NCI-H1930 (cell line): ENCODE measurements at places on chromosomes 12 and 14.

GRCh38 chr12:52811191-52812072, 2.5 kb downstream of the KRT4 start:
- DNase-seq, result no peak

DNA sequence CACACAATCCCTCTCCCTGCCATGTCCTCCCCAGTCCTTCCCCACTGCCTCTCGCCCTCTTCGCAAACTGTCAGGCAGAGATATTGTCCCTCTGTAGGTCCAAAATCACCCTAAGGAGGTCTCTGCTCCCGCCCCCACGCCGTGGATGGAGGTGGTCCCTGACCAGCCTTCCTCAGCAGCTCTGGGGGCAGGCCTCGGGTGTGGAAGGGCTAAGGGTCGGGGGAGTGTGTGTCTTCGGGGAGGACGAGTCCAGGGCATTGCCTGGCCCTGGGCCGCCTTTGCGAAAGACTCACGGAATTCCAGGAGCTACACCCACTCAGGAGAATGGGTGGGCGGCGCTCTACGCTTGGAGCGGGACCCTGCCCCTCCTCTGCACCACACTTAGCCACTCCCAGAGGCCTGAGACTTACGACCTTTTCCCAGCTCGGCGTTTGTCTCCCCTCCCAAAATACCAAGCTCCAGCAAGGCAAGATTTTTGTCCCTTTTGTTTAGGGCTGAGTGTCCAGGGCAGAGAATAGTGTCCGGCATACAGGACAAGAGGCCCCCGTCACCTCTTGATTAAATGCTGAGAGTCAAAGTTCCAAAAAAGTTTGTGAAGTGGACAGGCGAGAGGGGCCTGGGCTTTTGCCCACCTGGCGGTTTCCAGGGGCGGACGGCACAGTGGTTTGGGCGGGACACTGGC, 881 bp downstream of the PYGL start:
- DNase-seq, result no peak

DNA sequence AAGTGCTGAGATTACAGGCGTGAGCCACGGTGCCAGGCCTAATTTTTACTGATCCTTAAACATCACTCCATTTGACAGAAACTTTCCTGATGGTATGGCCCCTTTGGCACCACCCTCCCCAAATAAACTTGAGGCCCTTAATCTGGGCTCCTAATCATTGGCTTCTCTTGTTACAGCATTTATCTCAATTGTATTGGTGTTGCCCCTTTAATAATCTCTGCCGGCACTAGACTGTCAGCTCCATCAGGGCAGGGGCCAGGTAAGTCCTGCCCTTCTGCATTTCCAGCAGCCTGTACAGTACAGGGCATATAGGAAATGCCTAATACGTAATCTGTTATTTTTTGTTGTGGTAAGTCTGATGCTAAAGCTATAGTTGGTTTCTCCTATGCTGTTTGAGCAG, 1.2 kb upstream of the IFT81 start:
- DNase-seq, result no peak

GRCh38 chr14:88502740-88503139, 52.1 kb downstream of the PTPN21 start:
- DNase-seq, result no peak

- DNase-seq, result no peak
These were observed 87.6 kb downstream of the GCH1 start for GRCh38 chr14:54815016-54815415.

DNA sequence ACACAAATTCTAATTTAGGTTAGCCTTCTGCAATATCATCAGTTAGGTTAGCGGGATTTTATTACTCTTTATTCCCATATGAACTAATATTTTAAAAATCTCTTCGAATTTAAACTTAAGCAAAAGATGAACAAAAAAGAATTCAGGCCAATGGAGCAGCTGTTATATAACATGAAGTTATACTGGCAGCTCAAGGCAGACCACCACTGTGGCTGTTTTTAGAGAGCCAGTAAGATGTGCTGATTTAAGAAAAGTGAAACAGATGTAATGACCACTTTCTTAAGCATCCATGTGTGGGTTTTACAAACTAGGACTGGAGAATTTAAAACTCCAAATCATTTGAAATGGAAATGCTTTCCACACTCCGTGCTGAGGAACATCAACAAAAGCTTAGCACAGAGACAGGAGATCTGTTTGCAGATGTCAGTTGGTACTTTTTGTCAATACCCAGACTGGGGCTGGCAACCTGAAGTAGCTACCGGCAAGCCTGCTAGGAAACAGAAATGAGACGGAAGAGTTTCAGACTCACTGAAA, 164.9 kb downstream of the TTC7B start:
- DNase-seq, result no peak

GRCh38 chr12:88945051-88945732, 364.9 kb upstream of the KITLG start:
- DNase-seq, result no peak

GRCh38 chr12:46446645-46447044, 74.1 kb upstream of the SLC38A2 start:
- no peak for DNase-seq

DNA sequence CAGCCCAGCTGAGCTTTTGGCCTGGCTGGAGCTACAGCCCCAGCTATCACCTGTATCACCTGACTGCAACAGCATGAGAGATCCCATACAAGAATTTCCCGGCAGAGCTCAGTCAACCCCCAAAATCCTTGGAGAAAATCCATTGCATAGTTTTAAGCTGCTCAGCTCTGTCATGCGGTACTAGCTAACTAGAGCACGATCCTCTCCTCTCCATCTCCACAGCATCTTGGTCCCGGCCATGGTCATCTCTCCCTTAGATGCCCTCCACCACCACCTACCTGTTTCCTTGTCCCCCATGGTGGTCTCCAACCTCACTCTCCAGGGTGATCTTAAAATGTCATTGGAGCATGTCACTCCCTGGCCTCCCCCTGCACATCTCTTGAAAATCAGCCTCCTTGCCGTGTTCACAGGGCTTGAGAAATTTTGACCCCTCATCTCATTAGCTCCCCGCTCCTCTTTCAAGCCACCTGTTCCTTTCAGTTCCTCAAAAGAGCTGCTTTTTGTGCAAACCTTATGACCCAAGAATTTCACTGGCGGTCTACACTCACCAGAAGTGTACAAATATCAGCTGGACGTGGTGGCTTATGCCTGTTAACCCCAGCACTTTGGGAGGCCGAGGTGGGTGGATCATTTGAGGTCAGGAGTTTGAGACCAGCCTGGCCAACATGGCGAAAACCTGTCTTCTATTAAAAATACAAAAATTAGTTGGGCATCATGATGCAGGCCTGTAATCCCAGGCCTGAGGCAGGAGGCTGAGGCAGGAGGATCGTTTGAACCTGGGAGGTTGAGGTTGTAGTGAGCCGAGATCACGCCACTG, 8.1 kb upstream of the CLMN start:
- DNase-seq, result no peak

DNA sequence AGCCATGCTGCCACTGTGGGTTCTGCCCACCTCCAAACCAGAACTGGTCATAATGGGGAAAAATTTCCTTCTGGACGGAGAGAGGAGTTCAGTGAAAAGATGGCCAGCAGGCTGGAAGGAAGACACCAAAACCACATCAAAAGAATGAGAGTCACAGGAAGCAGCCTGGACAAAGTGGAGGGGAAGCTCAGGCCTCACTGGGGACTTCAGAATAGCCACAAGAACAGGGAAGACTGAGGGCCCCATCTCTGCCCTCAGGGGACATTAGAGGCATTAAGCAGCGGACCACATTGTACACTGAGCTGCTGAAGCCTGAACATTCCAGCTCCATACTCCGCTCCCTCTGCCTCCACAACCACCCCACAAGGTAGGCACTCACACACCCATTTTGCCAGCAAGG, 119.6 kb upstream of the COCH start:
- no peak for DNase-seq

DNA sequence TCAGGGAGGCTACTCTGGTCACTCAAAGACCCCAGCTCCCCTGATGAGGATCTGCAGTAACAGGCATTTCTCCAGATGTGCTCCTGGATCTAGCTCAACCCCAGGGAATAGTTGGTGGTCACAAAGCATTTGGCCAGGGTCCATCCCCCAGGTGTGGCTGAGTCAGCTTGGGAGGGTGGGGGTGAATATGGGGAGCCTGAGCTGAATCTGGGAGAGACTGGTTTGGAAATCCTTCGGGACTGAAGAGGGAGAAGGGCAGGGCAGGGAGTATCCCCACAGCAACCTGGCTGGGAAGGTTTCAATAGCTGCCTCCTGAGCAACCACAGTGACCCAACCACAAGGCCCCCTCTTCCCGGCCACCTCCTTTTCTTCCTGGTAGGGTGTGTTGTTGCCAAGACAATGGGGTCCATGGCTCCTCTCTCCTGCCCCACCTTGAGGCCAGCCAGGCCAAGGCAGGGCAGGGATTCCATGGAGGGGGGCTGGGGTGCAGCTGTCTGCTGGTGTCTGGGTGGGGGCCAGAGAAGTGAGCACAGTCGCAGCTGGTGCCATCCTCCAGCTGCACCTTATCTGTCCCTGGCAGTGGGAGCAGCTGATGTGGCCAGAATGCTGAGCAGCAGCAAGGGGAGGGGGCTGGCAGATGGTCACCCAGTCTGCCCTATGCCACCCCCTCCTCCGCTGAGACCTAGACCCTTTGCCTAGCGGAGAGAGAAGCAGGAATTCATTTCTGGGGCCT, 5.5 kb downstream of the ASIC1 start:
- no peak for DNase-seq

DNA sequence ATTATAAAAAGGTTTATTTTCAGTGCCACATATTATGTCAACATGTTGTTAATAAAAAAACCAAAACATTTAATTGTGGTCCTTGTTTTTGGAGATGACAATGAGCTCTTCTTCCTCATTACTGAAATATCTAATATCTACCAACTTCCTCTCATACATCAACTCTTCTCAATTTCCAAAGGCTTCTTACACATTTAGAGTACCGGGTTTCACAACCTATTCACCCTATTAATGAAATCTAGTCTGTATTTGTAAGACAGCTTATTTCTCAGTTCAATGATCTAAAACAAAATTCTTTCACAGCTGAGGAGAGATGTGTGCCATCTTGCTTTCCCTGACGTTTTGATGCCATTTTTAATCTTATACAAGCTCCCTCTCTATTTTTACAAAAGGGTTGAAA, 14.5 kb downstream of the NRDE2 start:
- DNase-seq, result no peak

DNA sequence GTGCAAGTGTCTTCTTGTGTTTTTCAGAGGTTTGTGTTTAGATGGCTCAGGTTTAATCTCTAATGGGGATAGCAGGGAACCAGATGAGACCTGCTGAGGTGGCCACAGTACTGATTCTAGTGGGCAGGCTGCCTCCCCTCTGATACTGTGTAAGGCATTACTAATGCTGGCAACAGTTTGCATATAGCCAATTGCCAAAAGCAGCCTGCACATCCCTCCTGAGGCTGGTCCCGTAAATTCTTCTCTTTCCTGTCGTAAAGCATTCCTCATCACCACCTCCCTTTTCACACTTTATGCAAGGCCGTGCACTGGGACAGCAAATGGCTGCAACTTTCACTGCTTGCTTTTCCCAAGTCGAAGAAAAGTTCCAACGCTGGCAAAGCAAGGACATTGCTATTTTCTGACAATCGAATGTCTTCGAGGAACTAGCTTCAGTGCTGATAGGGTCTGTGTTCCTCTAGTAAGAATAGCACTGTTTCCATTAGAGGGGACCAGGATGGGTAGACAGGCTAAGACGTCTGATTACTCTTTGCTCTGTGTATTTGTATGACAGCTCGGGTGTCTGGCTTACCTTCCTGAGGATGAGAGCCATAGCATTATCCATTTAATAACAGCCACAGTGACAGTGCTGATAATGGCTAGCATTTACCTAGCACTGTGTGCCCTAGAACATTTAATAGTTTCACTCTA, 178.2 kb upstream of the HIF1A start:
- no peak for DNase-seq
